ENCODE measurements at places on chromosomes 3 and 15.

DNA sequence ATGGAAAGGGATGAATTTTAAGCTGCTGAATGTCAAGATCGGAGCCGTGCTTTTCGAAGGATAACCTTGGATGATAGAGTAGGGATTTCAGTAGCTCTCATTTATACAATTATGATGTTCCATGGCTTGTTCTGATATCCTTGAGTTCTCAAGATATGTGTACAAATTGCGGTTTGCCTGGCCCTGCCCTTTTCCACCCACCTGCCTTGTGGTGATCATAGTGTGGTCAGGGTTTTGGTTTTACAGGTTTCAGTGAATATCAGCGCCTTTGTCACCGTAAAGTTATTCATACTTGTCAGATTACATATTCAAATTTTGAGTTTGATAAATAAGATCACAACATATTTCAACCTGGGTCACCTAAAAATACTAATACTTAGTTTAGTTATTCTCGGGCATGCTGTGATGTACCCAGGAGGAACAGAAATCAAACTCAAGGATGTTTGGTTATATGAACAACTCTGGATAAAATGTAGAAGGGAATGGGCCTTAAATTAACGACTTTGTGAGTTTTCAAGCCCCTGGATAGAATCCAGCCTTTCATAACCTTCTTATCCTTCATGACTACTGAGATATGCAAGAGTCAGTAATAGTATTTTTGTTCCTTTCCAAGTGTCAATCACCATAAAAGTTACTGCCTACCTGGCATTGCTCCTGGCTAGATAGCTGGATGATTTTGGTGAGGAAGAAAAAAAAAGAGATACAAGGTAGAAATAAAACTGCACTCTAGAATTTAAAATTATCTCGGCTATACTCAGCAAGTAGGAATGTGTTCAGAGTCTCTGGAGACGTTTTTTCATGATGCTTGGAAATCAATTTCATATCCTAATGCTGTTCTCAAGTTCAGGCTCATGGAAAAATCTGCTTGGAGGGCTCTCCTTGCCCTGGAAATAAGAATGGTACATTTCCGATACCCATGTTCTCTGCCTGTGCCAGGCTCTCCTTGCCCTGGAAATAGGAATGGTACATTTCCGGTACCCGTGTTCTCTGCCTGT, 209.2 kb upstream of the TPRG1 start:
- H3K27me3 ChIP-seq, result no peaks in the 10 kb centered on the region
- H3K4me3 ChIP-seq, result no peak overlapping the region
- H3K36me3 ChIP-seq, result no peaks in the 10 kb centered on the region
- H3K4me1 ChIP-seq, result no peaks in the 10 kb centered on the region
- no peak for DNase-seq

DNA sequence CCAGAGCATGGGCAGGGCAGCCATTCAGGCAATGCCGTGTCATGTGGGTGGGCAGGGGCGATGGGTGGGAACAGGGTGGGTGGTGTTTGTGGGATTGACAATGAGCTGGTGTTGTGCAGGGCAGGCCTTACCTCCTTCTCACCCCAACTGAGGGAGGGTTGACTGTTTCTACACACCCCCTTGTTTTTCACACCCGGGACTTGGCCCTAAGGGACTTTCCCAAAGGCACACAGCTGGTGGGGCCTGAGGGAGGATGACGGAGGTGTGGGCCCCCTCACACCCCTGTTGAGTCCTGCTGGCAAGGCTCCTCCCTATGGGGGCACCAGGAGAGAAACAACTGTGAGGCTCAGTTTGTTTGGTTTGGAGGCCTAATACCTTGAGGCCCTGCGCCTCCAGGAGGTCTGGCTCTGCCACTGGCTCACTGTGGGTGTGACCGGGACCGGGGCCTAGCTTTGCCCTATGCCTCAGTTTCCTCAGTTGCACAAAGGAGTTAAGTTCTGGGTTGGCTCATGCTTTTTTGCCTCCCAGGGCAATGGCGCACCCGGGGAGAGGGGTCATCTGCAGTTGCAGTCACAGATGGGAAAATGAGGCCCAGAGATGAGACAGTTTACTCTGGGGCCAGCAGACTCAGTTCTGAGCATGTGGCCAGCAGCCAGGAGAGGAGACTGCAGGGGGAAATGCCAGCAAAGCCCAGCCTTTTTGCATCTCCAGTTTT, 5.1 kb upstream of the DNAH1 start:
- no peaks in the 10 kb centered on the region for H3K36me3 ChIP-seq
- no peaks in the 10 kb centered on the region for H3K27me3 ChIP-seq
- no peak overlapping the region for H3K4me3 ChIP-seq
- peaks cover 7% of the 10 kb centered on the region for H3K4me1 ChIP-seq

GRCh38 chr3:129323651-129324294, 45.1 kb downstream of the HMCES start:
- H3K27ac ChIP-seq, result no peak overlapping the region
- H3K4me1 ChIP-seq, result no peaks in the 10 kb centered on the region
- no peaks in the 10 kb centered on the region for H3K36me3 ChIP-seq
- H3K27me3 ChIP-seq, result no peaks in the 10 kb centered on the region
- no peak overlapping the region for H3K4me3 ChIP-seq
- no peak for DNase-seq

GRCh38 chr15:65365229-65365628, 12.6 kb downstream of the IGDCC3 start:
- no peak overlapping the region for H3K4me3 ChIP-seq
- H3K36me3 ChIP-seq, result no peaks in the 10 kb centered on the region
- peaks cover 38% of the 10 kb centered on the region for H3K27me3 ChIP-seq
- H3K4me1 ChIP-seq, result no peaks in the 10 kb centered on the region

GRCh38 chr3:106157411-106157810, 288.6 kb upstream of the CBLB start:
- no peak for DNase-seq
- no peaks in the 10 kb centered on the region for H3K27me3 ChIP-seq
- no peak overlapping the region for H3K27ac ChIP-seq
- H3K4me1 ChIP-seq, result no peaks in the 10 kb centered on the region
- H3K4me3 ChIP-seq, result no peak overlapping the region

DNA sequence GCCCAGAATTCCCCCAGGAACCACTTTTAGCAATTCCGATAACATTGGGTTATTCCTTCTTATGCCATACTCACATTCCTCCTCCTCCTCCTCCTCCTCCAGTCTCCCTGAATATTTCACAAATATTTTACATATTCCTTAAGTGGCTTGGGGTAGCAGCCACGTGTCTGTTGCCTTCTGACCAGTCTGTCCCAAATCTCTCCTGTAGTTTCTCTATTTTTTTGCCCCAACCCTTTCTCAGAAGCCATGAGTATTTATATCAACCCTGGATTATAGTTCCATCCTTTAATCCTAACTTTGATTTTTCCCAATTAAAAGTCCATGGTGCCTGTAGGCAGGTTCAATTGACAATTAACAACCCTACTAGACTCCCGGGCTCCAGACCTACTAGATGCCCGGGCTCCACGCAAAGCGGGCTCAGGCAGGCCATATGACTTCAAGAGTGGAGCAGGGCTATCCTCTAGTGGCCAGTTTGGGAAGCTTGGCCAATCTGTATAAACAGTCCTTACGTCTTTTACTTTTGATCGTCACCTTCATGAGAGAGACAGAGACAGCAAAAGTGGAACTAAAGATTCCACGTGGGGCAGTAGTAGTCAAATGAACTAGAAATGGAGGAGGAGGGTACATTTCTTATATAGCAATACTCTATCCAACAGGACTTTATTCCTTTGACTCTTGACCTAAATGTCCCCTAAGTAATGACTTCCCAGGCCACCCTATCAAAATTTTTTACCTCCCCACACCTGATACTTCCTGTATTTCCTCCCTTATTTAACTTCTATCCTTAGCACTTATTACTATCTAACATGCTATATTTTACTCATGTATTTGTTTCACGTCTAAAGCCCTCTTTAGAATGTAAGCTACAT, 69.7 kb downstream of the USF3 start:
- H3K27ac ChIP-seq, result no peak overlapping the region
- no peaks in the 10 kb centered on the region for H3K36me3 ChIP-seq
- no peak for DNase-seq
- no peaks in the 10 kb centered on the region for H3K27me3 ChIP-seq
- peak overlapping the region; percentile 37 for H3K4me3 ChIP-seq
- peaks cover 3% of the 10 kb centered on the region for H3K4me1 ChIP-seq
